Natural killer cell treated with Interleukin-12 subunit alpha and Interleukin-12 subunit beta and Interleukin-15 and Interleukin-18, amount 100 ng/mL, for 72 hours (primary cell): ENCODE measurements at places on chromosomes 5 and 9. TPM values are rescaled to one million over a fixed set of nuclear protein-coding genes. Genes with fewer than 3 reads are reported as not detected.

PHYHD1 gene
- 1.1 TPM for total RNA-seq

DNA sequence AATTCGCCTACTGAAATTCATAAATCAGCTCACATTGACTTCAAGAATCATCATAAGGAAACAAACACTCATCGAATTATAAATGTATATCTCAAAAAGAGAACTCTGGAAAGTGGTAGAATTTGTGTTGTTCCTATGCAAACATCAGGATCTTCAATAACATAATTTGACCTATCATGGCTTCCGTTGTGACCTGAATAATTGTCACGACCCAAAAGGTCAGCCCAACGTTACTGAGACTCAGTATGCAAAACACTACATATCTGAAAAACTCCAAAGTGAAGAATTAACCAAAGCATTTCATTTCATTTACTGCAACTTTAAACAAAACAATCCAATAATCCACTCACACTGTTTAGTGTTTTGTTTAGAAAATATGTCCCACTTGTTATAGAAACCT is 1.2 kb downstream of the RAPGEF6 start:
- DNase-seq, result no peak

GRCh38 chr5:33032271-33033070 is 321.4 kb downstream of the NPR3 start:
- DNase-seq, result no peak

DNA sequence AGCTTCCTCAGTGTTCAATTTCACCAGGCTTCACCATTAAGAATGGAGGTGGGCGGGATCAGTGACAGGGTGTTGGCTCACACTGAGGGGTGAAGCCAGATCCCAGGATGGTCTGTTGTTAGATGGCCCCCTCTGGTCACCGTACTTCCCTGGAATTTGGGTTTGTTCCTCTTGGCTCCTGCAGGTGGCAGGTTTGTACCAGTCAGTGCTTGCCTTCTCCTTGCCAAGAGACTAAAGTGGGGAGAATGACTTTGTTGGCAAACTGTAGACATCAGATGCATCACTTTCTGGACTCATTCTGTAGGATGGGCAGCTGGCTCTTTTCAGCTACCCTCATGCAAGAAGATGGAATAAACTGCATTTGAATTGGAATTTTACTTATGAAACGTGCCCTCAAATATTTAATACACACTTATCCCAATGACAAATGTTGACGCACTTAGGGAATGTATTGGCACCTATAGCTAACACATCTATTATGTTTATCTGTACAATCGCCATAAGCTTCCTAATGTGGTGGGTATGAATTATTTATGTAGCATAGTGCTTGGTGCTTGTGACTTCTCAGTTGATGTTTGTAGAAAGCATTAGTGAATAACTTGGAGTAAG is 31.4 kb upstream of the ANKRD55 start:
- DNase-seq, result no peak

PKD2L2 gene
- not detected for total RNA-seq

TRUB2 gene
- total RNA-seq, result 28.4 TPM

EPB41L4B gene
- total RNA-seq, result 0.14 TPM

SLC6A3 gene
- not detected for total RNA-seq

GRCh38 chr5:107387526-107388140 is 283.1 kb downstream of the EFNA5 start:
- no peak for DNase-seq

- DNase-seq, result no peak
Observed at GRCh38 chr9:127660886-127661741, 45.7 kb upstream of the CFAP157 start.

GRCh38 chr5:120436996-120437395 is 27.1 kb upstream of the PRR16 start:
- no peak for DNase-seq

DNA sequence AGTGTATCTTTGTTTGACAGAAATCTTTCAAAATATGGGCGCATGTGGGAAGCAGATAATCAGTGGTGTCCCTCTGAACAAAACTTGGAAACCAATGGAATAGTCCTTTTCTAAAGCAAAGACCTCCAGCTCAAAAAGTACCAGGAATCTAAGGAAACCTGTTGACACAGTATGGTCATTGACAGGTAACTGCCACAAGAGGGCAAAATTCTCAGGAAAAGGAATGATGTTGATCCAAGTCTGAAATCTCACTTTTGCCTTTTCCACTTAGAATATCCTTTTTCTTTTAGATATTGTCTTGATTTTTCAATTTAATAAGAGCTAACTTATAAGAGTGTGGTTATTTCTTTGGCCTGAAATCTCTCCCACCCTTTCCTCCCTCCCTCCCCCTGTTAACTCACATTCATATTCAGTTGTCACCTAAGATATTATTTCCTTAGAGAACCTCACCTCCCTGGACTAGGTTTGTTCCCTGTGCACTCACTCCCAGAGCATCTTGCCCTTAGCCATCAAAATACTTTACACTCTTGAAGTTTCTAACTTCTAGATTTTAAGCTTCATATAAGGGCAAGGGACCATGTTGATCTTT is 59.0 kb upstream of the BARX1 start:
- DNase-seq, result no peak

MYO10 gene
- not detected for total RNA-seq

GRCh38 chr9:35856206-35856605 is 14.0 kb downstream of the OR13J1 start:
- DNase-seq, result no peak

DNA sequence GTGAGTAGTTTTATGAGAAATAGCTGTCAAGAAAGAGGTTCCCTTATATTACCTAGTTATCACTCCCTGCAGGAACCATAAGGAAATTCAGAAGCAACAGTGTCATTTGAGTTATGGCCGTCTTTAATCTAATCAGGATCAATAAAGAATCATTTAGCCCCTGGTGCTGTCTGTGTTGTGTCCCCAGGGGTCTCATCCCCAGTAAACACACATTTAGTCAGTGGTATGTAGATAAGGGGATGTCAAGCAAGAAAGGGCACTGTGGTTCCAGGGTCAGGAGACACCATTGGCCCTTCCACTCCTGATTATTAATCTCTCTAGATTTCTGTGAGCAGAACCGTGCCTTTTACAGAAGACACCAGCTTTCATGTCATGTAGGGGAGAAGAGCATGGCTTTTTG is 158.0 kb upstream of the SEMA6A start:
- DNase-seq, result no peak

DNA sequence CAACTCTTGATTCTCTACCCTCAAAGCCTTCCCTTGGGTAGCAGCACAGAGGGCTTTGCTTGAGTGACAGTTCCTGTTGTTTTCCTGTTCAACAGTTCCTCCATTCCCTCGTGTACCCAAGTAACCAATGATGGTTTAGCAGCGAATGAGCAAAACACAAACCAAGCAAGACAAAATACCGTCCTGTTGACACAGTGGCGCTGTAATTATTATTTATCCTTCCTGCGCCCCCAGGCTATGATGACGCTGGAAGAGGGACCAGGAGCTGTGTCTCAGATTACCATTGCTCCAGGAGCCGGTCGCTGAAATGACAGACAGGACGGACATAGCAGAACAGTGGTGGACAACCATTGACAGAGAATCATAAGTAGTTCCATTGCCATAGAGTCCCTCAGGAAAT is 154.8 kb downstream of the GADD45G start:
- DNase-seq, result no peak

DNA sequence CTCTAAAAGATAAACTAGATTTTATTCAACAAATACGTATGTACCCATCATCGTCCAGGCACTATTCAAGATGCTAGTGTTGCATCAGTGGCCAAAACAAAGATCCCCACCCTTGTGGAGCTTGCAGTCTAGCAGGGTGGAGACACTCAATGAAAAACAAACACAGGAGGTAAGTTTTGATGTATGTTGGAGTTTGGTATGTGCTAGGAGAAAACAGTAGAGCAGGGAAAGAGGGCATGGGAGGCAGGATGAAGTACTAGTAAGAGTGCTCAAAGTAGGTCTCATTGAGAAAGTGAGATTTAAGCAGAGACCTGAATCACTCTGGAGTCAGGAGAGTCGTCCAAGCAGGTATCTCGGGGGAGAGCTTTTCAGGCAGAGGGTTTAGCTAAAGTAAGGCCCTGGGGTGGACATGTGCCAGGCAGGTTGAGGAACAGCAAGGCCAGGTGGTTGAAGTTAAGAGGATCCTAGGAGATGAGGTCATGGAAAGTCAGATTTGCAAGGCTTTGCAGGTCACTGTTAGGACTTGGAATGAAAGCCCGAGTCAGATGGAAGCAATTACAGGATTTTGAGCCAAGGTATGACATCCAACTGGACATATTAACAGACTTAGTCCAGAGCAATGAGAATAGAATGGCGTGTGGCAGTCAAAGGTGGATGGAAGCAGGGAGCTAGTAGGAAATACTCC is 9.2 kb downstream of the SNX18 start:
- DNase-seq, result no peak

PPP3R2 gene
- not detected for total RNA-seq

GRCh38 chr5:150661086-150661485 is at the start of gene MYOZ3:
Gene MYOZ3, plus strand, starts transcription at chr5:150661251. Its CDS starts 1,691 bp downstream, at chr5:150662942.
- DNase-seq, result peak; percentile 8

GRCh38 chr5:154271466-154271865 is 80.9 kb downstream of the GALNT10 start:
- no peak for DNase-seq

CDC20B gene
- not detected for total RNA-seq

- no peak for DNase-seq
Observed at GRCh38 chr5:142245786-142246185, 79.0 kb downstream of the SPRY4 start.

PRSS3 gene
- 1.3 TPM for total RNA-seq

DNA sequence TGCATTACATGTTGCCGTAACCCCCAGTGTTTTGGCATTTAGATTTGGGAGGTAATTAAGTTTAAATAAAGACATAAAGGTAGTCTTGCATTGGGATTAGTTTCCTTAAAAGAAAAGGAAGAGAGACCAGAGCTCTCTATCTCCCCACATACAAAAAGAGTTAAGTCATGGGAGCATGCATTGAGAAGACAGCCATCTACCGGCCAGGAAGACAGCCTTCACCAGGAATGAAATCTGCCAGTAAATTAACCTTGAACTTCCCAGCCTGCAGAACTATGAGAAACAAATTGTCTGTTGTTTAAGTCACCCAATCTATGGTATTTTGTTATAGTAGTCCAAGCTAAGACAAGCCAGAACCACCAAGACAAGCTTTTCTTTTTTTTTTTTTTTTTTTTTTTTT is 567.0 kb upstream of the CDH18 start:
- DNase-seq, result no peak

- no peak for DNase-seq
Observed at GRCh38 chr5:156423597-156423996, 96.6 kb downstream of the SGCD start.
